ENCODE measurements at places on chromosomes 3 and 15.

DNA sequence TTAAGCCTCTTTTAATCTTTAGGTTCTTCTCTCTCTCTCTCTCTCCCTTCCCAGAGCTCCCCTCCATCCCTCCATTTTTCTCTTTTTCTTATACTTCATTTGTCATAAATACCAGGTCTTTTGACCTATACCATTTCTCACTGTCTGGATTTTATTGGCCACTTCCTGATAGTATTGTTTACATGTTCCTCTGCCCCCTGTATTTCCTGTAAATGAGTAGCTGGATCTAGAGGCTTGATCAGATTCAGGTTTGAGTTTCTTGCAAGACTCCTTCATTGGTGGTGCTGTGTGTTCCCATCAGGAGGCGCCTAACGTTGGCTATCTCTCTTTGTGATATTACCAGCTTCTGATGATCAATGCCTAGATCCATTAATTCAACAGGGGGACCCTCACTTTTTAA, 42.2 kb downstream of the DAPK2 start:
- DNase-seq = no peak

- no peak for DNase-seq
Observed at GRCh38 chr3:192482391-192482790, 244.9 kb downstream of the FGF12 start.

GRCh38 chr3:101133652-101134051, 140.4 kb upstream of the ABI3BP start:
- DNase-seq = no peak

DNA sequence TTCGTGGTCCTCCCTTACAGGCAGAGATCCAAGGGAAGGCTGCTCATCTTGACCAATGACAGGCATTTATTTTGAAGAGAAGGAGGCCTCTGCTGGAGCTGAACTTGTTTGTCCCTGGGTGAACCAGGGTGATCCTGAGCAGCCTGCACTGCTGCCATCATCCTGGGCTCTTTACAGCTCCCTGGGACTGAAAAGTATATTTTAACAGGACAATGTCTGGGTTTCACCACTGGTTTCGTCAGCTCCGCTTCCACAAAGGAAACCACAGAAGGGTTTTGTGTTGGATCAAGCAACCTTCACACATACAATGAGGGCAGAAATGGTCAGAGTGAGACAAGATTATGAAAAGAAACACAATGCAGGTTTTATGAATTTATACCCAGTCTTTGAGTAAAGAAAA, 400.7 kb upstream of the TPM1 start:
- no peak for DNase-seq

Measured in NCI-H1417 (cell line).